Tibial nerve (tissue), 4 donors: ENCODE measurements at places on chromosomes 3 and 15. TPM values are rescaled to one million over a fixed set of nuclear protein-coding genes. Genes with fewer than 3 reads are reported as not detected.

- no peak overlapping the region for H3K27ac ChIP-seq
- no peak for DNase-seq
- H3K27me3 ChIP-seq: no peaks in the 10 kb centered on the region
- no peak overlapping the region for H3K4me3 ChIP-seq
- no peaks in the 10 kb centered on the region for H3K4me1 ChIP-seq
These were observed 9.1 kb upstream of the AVEN start for GRCh38 chr15:34047893-34048775.

- H3K36me3 ChIP-seq: no peaks in the 10 kb centered on the region
- H3K27me3 ChIP-seq: no peaks in the 10 kb centered on the region
- no peak overlapping the region for H3K27ac ChIP-seq
- no peak for DNase-seq
- no peaks in the 10 kb centered on the region for H3K4me1 ChIP-seq
These were observed 49.3 kb upstream of the CA12 start for GRCh38 chr15:63430766-63431451.

The KBTBD8 gene
- total RNA-seq: under 0.01 TPM

DNA sequence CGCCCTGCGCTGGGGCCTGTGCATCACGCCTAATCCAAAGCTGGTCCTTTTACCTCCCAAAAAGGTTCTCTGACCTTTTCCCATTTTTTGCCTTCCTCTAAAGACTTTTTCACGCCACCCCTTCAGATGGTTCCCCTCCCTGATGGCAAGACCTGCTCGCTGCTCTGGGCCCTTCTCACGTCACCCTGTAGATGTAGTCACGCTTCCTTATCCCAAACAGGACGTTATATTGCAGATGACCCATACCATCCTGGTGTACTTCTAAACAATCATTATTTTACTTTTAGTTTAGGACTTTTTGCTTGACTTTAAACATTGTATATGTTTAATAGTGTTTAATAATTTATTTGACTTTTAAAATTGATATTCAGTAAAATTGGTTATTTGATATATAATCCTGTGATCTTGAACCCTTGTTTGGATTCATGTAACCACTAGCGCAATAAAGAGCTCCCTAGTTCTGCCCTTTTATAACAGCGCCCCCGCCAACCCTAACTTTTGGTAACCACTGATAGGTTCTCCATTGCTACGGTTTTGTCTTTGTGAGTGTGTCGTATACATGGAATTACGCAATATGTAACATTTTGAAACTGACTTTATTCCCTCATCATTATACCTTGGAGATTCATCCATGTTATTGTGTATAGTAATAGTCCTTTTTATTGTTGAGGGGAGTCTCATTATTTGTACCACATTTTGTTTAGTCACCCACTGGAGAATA lies 159.0 kb upstream of the CHRNA7 start:
- no peaks in the 10 kb centered on the region for H3K36me3 ChIP-seq
- H3K27me3 ChIP-seq: no peaks in the 10 kb centered on the region
- peak overlapping the region; percentile 54 for H3K4me3 ChIP-seq
- H3K27ac ChIP-seq: peak overlapping the region; percentile 54
- no peak for DNase-seq
- H3K4me1 ChIP-seq: no peaks in the 10 kb centered on the region

- no peaks in the 10 kb centered on the region for H3K27me3 ChIP-seq
- H3K4me1 ChIP-seq: no peaks in the 10 kb centered on the region
- no peaks in the 10 kb centered on the region for H3K36me3 ChIP-seq
- no peak for DNase-seq
- H3K27ac ChIP-seq: no peak overlapping the region
These were observed 827.5 kb upstream of the DPPA4 start for GRCh38 chr3:110164632-110165369.

The CHRFAM7A gene
- total RNA-seq: 3.0 TPM

The MEIS2 gene
- total RNA-seq: 14.7 TPM

The PKM gene
- total RNA-seq: 293 TPM

The XCR1 gene
- total RNA-seq: not detected

DNA sequence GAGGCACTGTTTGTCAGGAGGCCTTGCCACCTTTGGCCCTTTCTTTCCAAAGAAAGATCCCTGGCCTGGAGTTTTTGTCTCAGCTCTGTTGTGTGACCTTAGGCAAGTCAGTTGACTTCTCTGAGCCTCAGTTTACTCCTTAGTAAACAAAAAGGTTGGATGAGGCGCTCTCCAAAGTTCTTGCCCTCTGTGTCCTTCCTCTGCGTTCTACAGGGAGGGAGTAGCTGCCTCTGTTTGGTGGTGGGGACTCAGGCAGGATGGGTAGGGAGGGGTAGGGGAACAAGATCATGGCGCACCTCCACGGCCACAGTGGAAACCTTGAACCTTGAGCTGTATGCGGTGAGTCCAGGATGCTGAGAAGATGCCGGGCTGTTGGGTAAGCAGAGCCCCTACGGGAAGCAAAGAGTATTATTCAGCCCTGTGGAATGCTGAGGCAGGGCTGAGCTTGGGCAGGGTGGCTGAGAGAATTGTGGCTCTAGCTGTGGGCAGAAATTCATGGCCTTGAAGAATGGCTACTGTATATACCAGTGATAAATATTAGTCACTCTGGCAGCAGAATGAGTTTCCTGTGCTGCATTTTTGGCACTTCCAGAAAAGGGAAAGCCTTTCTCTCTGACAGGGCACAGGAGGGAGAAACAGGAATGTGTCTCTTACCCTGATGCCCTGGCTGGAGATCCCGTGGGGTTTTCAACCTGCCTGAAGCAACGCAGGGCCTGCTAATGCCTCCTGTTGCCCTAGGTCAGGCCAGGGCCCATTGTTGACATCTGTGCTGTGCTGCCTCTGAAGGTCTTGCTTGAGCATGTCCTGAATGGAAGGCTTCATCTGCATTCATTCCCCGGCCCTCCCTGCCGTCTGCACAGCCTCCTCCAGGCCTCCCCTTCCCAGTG lies 39.9 kb downstream of the SMAD3 start:
- H3K27ac ChIP-seq: peak overlapping the region; percentile 71
- no peaks in the 10 kb centered on the region for H3K27me3 ChIP-seq
- H3K4me1 ChIP-seq: no peaks in the 10 kb centered on the region
- DNase-seq: peak; percentile 37

DNA sequence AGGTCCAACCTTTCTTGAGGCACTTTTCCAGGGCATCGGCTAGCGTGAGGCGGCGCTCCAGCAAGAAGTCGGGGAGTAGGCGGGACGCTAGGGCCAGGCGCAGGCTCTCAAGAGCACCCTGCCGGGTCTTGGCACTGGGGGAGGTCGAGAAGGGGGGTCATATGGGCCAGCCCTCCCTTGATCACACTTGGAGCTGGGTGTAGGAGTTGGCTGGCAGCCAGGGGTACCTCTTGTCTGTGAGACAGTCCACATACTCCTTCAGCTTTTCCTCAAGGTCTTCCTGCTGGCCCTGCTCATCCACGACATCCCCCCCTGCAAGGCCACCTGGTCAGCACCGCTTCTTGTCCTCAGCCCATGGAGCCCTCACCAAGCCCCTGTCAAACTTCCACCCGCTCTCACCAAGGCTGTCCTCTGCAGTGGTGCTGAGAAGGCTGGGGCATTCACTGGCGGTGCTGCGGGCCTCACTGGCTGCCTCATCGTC lies 2.0 kb downstream of the IFRD2 start:
- no peaks in the 10 kb centered on the region for H3K27me3 ChIP-seq
- no peak for DNase-seq
- H3K4me3 ChIP-seq: no peak overlapping the region
